ENCODE measurements at places on chromosomes 16 and 17. TPM values are rescaled to one million over a fixed set of nuclear protein-coding genes. Genes with fewer than 3 reads are reported as not detected.

Gene PDILT
- total RNA-seq, result not detected

Gene HSF5
- total RNA-seq, result not detected

Gene KRTAP9-8
- 120 TPM for total RNA-seq

Gene PITPNM3
- 16.7 TPM for total RNA-seq

Gene C17orf113
- total RNA-seq, result 1.4 TPM

Gene CIAO3
- 75.8 TPM for total RNA-seq

Gene TMC8
- 1.5 TPM for total RNA-seq

Gene SLC6A2
- 2.3 TPM for total RNA-seq

Gene G6PC1
- total RNA-seq, result not detected

Gene CMTM1
- total RNA-seq, result not detected

Gene KRTAP3-1
- not detected for total RNA-seq

Gene SLC22A31
- 1.3 TPM for total RNA-seq

Gene MRPS34
- total RNA-seq, result 106 TPM
